PC-3 (cell line): ENCODE measurements at places on chromosomes 5 and 9. TPM values are rescaled to one million over a fixed set of nuclear protein-coding genes. Genes with fewer than 3 reads are reported as not detected.

QRFP gene
- not detected in 2 replicates for total RNA-seq

IL31RA gene
- 1.6 and 3.0 TPM in 2 replicates for total RNA-seq

DNA sequence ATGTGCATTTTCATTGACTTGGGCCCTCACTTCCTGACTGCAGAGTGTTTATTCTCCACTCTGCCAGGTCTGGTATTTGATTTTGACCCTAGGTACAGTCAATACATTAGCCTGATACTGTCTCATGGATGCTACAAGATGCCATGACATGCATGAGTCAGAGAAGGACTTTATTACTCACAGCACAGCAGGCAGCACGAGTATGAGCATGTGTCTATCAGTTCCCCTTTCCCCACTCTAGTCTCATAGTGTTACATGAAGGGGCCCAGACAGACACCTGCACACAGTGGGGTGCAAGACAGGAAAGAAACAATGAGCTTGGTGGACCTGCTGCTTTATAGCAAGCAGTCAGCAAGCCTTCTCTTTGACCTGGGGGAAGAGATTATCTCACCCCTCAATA is 19.6 kb downstream of the ITGA2 start:
- DNase-seq, result peak; percentile 69

GLDC gene
- 5.4 and 8.1 TPM in 2 replicates for total RNA-seq

- no peak for DNase-seq
These were observed 546.3 kb downstream of the EBF1 start for GRCh38 chr5:158553195-158553961.
